Stimulated activated CD4-positive, alpha-beta T cell treated with anti-CD3 and anti-CD28 coated beads, TNF-alpha, amount 100 ng/mL, for 1 hour (primary cell): ENCODE measurements at places on chromosomes 12 and 14.

DNA sequence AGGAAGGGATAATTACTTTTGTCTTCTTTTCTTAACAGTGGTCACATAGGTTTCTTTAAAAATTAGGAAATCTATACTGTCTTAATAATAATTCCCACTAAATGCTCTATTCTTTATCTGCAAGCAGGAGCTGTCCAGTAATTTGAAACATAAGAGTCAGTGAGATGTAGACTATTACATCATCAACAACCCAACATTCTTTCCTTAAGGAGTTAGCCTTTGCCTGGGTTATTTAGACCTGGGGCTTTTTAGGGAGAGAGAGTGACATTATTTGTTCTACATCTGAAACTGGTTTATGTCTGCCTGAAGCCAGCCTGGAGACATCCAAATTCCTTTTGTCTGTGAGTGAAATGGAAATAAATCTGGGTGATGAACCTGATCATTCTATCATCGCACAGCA, 294.4 kb downstream of the TMTC2 start:
- no peak for DNase-seq

DNA sequence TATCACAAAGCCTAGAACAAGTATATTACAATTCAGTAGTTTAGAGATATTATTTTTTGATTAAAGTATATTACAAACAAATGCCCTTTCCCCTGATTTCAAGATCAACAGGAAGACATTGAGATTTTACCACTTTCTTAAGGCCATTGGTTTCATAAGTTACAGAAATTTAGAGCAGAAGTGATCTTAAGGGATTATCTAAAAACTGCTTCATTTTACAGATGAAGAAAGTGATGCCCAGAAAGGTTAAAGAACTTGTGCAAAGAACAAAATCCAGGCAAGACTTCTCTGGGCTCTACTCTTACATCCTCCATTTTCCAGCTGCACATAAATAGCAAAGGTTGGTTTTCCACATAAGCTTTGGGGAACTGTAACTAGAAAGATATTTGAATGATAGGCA, 87.5 kb downstream of the DUSP6 start:
- no peak for DNase-seq

- peak; percentile 61 for DNase-seq
Observed at GRCh38 chr12:47773062-47773857, at the start of gene SLC48A1. Gene SLC48A1 (plus strand): TSS chr12:47773238. CDS start chr12:47773305, 67 bp downstream.

- no peak for DNase-seq
Observed at GRCh38 chr12:104420868-104421267, 35.9 kb upstream of the CHST11 start.

DNA sequence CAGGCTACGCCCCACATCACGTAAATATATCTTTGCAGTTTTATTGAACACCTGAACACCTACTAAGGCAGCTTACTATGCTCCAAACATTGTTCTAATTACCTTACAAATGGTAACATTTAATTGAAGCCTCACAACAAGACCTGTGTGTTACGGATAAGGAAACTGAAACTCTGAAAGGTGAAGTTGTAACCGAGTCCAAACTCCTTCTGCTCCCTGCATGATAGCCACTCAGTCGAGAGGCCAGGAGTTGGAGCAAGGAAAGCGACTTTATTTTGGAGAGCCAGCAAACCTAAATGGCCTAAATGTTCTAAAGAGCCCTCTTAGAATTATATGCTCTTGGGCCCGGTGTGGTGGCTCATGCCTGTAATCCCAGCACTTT, 12.6 kb upstream of the TRPV4 start:
- no peak for DNase-seq

- no peak for DNase-seq
Observed at GRCh38 chr12:40034156-40034555, 71.7 kb downstream of the SLC2A13 start.

DNA sequence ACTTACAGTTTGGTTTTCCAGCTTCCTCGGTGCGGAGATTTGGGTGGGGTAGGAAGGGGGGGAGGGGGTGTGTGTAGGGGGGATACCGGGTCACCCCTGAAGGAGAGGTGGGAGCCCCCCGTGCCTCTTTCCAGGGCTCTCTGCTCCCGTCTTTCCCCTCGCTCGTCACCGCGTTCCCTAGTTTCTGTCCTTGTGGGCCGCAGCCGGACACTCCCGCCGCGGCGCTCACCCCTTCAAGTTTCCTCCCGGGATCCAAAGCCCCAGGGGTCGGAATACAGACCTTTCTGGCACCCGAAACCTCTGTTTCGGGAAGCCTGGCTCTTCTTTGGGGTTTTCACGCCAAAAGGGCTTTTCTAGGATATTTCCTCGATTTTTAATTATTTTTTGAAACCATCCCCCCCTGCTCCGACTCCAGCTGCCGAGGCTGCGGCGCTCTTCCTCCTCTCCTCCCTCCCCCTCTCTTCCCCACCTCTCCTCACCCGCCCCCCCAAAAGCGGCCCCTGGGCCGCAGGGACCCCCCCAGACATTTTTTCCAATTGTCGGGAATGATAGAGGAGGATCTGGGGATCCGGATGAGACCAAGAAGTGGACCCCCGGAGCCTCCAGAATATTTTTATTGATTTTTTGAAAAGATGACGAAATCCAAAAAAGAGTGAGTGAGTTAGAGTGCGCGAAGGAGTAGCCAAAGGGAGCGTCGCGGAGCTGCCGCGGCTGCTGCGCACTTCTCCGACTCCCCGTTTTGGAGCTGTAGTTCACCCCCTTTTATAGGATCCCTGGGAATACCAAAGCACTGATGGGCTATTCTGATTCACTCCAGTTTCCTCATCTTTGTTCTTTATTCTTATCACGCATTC, 1.7 kb downstream of the CCND2 start:
- DNase-seq = no peak

GRCh38 chr14:67986131-67986841, 166.7 kb downstream of the RAD51B start:
- no peak for DNase-seq

- no peak for DNase-seq
Observed at GRCh38 chr12:30457621-30458289, 237.9 kb downstream of the IPO8 start.

- no peak for DNase-seq
Observed at GRCh38 chr14:101991352-101991751, 27.0 kb downstream of the DYNC1H1 start.

DNA sequence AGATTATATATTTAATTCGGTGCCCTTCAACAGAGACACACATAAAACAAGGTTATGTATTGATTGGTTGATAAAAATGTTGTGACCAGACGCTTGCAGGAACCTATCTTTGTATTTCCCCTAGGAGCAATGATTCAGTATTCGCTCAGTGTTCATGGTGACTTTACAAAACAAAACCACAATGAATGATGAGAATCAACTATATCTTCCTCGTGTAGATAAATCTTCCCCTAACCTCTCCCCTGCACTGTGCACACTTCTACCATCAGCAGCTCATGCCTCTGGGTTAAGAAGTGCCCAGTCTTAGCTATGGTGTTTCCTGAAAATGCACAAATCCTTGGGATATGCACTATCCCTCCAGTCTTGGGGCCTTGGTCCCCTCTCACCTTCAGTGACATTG, 16.3 kb downstream of the RIN3 start:
- no peak for DNase-seq

GRCh38 chr12:66387117-66387516, 84.8 kb downstream of the HELB start:
- DNase-seq = no peak

GRCh38 chr14:49193332-49194065, 392.7 kb downstream of the RPS29 start:
- no peak for DNase-seq

- DNase-seq = no peak
Observed at GRCh38 chr12:116299665-116300328, 22.3 kb upstream of the MED13L start.

- DNase-seq = no peak
Observed at GRCh38 chr14:70931008-70931407, 23.7 kb downstream of the PCNX1 start.

- no peak for DNase-seq
Observed at GRCh38 chr12:117119592-117120198, 20.5 kb upstream of the TESC start.

DNA sequence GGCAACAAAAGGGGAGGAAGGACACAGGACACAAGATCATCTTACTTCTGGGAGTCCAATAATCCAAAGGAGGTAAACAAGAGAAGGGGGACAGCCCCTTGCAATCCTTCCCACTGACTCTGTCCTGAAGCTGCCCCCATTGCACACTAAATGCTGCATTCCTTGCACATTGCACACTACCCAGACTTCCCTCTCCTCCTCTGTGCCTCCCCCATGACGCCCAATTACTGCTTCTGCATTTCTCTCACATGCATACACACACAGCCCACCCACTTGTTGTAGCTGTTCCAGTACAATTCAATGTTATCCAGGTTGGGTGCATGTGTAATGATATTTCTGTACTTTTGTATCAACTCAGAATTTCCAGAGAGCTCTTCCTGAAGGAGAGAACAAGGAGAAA, 5.5 kb downstream of the NDRG2 start:
- no peak for DNase-seq
